ENCODE measurements at places on chromosomes 11 and 22.

- DNase-seq: peak; percentile 39
These were observed 4.2 kb downstream of the MYRF start for GRCh38 chr11:61756452-61757212.

DNA sequence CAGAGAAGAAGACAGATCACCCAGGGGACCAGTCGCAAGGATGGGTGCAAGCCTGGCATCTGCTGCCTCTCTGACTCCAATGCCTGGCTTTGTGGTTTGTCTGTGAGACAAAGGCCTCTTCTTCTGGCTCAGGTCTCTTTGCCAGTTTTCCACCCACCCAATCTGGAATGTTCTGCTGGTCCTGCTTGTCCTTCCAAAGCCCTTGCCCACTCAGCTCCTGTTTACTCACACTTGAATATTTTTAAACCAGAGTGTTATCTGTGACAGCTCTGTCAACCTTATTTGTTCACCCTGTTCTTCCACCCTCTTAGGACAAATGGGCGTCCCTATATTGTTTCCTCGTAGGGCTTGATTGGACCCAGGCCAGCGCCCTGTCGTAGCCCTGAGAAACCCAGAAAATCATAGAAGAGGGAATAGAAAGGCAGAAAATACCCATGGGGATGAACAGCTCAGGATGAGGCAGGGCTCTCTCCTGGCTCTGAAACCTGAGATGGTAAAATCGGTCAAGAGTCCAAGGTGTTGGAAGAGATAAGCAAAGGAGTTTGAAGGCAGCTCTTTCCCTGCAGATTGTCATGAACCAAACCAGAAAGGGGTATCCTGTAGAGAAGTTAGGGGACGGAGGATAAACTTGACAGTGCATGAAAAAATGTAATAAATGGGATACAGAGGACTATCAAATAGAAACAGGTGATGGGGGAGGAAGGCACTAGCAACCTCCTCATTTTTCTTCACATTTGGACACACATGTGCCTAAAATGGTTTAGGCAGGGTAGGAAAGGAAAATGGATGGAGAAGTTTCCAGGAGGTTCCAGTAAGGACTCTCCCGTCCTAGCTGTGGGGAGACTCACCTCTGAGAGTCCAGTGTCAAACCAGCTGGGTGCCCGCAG is 651 bp downstream of the CRYAB start:
- DNase-seq: no peak

DNA sequence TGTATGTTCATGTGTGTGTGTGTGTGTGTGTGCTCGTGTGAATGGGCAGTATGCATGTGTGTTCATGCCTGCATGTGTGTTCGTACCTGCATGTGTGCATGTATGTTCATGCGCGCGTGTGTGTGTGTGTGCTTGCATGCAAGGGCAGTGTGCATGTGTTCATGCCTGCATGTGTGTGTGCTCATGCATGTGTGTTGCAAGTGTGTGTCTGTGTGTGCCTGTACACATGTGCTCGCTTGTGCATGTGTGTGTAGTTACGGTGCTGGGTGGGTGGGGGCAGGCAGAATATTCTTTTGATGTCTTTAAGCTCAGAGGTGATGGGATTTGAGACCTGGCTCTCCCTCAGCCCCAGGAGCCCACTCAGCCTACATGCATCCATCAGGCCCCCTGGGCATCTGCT is 822.1 kb downstream of the BRD1 start:
- no peak for DNase-seq

DNA sequence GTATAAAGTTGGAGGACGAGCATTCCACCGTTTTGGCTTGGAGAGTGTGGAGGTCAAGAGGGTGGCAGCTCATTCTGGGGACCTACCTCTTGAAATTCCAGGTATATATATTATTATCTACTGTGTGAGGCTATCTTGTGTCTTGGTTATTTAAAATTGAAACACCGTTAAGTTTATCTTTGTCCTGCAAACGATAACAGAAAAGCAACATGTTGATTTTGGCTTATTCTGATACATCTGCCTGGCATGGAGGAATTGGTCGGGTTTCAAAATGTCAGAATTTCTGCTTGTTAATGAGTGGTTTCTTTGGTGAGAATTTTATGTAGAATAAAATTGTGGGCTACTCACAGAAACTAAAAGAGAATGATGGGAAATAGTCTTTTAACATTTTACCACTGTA is 54.4 kb downstream of the SVIP start:
- DNase-seq: no peak

DNA sequence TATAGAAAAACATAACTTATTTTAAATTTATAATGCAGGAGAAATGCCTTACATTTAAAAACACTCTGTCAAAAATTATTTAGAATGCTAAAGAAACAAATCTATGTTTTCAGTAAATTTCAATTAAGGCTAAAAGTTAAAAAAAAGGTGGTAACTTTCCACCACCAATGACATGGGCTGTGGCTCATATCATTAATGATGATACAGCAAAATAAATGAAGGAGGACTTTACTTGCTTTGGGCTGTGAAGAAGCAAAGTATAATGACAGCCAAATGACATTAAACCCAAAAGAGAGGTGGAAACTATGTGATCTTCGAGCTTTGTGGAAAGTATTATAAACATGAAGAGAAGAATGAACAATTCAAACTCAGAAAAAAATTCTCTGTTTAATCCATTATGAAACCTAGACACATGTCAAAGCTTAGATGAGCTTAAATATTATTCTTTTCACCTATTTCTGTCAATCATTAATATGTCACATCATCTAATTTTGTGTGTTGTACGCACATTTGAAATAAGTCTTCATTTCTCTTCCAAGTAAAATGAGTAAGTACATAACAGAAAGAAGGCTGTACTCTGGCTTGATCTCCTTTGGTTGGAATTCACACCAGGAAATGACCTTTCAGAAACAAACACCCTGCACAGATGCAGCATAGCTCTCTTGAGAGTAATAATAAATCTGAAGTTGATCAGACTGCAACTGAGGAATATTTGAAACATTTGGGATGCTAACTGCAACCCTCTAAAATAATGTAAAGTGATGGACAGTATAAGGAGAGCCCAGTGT is 265.8 kb downstream of the TTC28 start:
- no peak for DNase-seq

GRCh38 chr11:67432655-67433349 is 4.5 kb downstream of the RPS6KB2 start:
- DNase-seq: no peak

DNA sequence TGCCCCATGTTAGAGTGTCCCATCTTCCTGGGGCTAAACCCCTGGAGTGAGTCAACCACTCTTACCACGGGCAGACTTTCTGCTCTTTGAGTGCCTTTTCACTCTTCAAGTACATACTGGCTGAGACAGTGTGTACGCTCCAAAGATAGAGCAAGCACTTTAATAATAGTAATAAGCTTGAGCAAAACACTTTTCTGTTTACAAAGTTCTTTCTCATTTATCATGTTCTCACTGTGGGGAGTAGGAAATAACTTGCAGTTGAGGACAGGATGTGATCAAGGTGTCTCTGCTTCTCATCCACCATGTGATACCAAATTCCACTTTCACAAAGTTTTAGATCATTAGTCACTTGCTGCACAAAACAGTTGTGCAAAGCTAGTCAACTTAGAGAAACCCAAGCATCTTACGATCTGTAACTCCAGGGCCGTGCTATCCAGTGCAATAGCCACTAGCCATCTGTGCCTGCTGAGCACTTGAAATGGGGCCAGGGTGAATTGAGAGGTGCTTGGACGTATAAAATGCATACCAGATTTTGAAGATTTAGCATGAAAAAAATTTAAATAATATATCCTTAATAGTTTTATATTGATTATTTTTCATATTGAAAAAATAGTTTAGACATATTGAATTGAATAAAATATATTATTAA is 135.3 kb downstream of the KIF18A start:
- no peak for DNase-seq

DNA sequence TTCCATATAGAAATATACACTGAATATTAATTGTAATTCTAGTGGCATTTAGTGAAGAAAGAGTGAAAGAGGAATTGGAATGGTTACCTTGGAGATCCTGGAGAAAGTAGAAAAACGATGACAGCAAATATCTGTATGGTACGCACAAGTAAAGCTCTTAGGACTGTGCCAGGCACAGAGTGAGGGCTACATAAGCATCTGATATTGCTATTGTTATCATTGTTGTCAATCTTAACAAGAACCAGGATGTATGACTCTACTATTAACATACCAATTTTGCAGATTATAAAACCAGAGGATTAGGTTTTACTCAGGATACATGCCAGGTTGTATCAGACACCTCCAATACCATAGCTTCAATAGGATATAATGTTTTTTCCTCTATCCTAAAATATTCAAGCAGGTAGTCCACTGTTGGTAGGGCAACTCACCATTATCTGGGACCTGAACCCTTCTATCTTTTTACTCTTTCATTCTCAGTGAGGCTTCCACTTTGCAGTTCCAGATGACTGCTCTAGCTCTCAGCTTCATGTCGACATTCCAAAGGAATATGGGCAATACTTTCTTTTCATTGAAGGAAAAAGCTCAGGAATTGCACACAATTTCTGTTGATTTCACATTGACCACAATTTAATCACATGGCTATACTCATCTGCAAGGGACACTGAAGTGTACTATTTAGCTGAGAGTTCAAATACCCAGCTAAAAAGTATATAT is 73.2 kb downstream of the RAB38 start:
- no peak for DNase-seq

DNA sequence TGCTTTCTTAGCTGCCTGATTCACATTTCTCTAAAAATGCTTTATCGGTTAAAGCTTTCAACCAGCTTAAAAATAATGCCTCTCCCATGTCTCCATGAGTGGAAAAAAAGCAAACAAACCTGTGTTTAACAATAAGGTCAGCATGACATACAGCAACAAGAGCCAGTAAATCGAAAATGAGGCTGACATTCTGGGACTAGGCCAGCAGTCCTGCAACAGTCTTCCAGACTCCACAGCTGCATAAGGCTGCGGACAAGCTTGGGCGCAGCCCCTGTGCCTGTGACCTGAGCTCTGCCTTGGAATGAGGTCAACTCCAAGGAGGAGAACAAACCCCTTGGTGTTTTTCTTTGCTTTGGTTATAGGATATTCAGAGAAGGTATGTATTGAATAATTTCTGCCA is 95.5 kb downstream of the PGR start:
- no peak for DNase-seq

DNA sequence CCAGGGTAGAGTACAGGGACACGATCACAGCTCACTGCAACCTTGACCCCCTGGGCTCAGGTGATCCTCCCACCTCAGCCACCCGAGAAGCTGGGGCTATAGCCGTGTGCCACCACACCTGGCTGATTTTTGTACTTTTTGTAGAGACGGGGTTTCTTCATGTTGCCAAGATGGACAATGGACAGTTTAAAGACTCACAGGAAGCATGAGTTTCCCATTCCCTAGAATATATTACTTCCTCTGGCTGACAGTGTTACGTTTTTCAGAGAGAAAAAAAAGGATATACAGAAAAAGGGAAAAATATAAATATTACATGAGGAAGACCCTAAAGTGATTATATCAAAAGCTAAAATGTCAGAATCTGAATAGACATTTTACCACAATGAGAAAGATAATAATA is 72.3 kb downstream of the RSF1 start:
- no peak for DNase-seq

GRCh38 chr11:128713595-128713994 is 19.7 kb downstream of the FLI1 start:
- no peak for DNase-seq

- DNase-seq: no peak
These were observed 99.7 kb downstream of the CWF19L2 start for GRCh38 chr11:107357877-107358276.

DNA sequence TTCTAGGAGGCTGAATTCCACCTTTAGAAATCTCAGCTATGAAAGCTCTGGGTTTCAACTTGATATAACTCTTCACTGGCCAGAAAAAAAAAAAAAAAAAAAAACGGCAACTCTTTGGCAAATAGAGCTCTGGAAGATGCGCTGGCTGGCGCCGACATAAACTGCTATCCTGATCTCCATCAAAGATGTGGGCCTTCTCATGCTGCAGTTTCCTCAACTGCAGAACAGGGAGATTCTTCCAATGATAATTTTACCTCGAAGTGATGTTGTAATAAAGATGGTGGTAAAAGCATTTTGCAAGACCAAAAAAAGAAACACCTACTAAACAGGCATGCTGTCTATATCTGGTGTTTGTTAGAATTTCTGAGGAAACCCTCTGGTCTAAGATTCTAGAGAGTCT is 20.3 kb downstream of the FLI1 start:
- no peak for DNase-seq

GRCh38 chr11:113497066-113497910 is 22.1 kb upstream of the DRD2 start:
- no peak for DNase-seq

DNA sequence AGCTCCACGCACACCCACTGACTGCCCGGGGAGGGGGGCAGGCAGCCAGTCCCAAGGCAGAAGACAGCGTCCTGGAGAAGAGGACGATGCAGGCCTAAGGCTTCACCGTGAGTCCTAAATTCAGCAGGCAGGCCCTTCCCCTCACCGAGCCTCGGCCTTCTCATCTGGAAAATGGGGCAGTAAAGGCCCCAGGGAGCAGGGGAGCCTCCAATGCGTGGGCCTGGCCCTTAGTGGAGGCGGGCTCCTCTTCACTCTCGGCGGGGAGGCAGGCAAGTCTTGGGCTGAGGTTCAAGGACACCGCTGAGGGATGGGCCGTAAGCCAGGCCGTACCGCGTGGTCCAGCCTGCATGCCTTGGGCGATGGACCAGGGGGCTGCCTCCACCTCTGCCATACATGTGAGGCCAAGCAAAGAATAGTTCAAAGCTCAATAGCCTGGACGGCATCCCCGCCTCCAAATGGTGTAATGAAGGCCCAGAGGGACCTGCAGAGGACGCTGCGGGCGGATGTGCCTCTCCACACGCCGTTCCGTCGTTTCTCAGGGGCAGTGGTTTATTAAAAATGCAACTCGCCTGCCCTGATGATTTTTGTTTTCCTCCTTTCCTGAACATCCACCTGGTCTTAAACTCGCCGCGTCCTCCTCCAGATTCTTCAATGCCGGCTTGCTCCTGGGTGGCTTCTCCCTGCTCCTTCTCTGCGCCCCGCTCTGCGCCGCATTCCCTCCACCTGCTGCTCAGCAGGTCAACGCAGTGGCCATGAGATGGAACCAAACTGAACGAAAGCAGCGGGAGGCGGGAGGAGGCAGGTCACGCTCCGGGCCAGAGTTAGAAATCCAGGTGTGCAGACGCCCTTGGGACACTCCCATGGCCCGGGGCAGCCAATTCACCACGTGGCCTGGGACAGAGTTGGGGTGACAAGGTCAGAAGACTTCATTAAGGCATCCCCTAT is 627.8 kb downstream of the TBC1D22A start:
- DNase-seq: no peak

GRCh38 chr22:31241936-31242335 is 29.8 kb downstream of the LIMK2 start:
- DNase-seq: no peak
